Germinal center (tissue), 1 donor: ENCODE measurements at places on chromosomes 13 and 19.
A peak's percentile ranks its signal among the peaks of the same experiment; 100 is the strongest.

- DNase-seq: no peak
These were observed 2.2 kb downstream of the KBTBD6 start for GRCh38 chr13:41130356-41130755.

DNA sequence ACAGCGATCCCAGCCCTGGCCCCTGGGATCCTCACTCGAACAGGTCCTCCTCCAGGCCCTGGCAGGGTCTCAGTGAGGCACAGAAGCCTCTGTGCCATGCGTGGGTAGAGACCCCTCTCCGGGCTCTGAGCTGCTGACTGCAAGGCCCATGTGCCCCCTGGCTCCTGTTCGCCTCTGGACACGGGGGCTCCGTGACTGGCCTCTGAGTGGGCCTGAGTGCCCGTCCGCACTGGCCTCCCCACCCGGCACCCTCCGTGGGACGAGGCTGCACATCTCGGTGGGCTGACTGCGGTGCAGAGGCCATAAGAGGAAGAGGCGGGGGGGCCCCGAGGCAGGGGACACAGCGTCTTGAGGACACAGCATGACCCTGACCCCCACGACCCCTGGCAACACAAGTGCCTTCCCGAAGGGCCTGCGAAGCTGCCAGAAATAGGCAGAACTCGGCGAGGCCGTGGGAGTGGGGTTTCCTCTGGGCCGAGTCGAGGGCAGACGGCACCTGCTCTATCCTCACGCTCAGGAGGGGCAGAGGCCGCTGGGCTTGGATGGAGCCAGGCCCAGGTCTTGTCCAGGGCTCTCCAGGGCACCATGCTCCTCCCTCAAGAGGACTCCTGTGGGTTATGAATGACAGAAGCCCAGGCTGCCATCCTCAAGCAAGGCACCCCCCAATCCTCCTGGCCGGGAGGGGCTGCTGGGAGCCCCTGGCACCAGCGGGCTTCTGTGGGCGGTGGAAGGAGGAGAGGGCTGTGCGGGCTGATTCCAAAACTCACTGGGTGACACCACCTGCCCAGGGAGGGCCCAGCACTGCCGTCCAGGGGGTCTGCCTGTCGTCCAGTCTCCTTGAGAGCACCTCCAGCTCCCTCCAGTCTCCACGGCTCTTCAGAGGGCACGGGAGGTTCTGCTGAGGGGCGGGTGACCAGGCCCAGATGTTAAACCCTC is 52.6 kb downstream of the RASA3 start:
- DNase-seq: no peak

DNA sequence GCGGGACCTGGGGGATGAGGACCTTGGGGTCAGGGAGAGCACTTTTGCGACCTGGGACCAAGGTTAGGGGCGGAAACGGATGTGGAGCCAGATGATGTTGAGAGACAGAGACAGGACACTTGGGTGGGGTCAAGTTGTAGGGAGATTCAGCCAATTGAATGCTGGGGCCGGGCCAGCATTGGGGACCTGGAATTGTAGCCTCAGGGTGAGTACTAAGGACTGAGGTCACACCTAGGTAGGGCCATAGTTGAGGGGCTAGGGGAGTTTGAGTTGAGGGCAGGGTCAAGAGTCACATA is 1.2 kb downstream of the ALKBH7 start:
- DNase-seq: no peak

DNA sequence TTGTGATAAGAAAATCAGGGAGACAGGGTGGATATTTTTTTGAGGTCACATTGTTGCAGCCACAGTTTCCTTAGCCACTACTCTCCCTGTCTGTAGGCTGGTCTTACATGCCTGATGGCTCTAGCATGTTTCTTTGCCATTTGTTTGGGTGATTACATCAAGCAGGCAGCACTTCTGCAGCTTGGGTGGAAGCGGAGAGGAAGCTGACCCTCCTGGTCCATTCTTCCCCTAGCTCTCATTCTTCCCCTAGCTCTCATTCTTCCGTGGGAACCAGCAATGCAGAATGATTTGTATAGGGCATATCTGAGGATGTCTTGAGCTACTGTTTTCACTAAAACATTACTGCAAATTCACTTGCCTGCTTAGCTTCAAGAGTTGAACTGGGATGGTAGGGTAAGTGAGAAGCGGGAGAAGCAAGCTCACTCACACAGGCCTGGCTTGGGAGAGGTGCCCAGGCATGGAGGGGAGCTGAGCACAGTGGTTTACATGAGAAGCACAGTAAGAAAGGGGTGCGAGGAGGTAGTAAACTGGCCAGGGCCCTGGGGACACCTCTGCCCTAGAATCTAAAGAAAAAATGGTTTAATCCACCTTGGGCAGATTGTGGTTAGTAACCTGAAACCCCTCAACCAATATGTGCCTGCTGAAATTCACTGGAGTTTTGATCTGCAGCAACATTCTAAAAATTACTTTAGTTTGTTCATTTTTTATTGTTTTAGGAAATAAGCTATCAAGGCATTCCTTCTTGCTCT is 538.9 kb downstream of the RFC3 start:
- no peak for DNase-seq

DNA sequence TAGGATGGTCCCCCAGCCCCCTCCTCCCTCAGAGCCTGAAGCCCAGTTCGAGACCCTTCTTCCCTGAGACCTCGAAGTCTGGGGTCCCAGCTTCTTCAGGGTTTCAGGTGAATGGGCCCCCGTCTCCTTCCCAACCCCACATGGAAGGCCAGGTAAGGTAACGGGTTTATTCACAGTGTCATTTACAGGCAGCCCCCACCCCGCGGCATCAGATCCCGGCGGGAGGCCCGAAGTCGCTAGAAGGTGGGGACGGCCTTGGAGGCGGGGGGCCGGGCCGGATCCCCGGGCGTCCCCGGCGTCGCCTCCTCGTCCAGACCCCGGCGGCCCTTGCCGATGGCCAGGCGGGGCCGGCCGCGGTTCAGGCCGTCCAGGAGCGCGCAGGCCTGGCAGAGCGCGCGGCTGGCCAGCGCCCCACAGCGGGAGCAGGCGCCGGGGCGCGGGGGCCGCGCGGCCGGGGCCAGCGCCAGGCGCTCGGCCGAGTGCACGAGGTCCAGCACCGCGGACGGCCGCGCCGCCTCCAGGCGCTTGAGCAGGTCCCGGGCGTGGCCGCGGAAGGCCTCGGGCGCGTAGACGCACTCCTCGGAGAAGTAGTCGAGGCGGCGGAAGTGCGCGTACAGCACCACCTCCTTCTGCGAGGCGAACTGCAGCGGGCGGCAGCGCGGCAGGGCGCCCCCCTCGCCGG is 9.7 kb downstream of the CTU1 start:
- no peak for DNase-seq

GRCh38 chr19:16895467-16896145 is 6.8 kb downstream of the F2RL3 start:
- DNase-seq: no peak

DNA sequence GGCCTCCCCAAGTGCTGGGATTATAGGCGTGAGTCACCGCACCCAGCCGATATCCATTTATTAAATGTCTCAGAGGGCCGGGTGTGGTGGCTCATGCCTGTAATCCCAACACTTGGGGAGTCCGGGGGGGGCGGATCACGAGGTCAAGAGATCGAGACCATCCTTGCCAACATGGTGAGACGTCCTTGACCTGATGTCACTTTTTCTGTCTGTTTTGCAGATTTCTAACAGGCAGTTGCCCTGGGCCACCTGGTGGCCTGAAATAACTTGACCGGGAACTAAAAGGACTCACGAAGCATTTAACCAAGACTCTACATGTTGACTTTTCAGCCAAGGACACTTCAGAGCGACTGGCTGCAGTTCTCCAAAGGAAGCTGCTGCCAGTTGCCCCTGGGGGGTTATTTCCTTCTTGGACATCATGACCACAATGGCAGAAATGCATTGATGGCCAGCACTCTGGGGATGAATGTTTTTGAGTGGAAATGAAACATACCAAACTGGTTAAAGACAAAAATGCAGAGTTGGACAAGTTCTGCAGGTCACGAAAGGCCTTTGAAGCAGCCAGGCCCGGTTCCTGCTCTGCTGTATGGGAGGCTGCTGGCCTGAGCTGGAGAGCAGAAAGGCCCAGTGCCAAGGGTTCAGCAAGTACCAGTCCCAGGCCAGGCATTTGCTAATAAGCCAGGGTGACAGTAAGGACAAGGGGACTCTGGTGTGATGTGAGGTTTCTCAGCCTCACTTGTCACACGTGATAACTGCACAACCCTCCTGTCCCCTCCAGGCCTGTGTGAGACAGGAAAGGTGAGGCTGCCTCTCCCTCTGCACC is 8.3 kb downstream of the ZNF837 start:
- no peak for DNase-seq

DNA sequence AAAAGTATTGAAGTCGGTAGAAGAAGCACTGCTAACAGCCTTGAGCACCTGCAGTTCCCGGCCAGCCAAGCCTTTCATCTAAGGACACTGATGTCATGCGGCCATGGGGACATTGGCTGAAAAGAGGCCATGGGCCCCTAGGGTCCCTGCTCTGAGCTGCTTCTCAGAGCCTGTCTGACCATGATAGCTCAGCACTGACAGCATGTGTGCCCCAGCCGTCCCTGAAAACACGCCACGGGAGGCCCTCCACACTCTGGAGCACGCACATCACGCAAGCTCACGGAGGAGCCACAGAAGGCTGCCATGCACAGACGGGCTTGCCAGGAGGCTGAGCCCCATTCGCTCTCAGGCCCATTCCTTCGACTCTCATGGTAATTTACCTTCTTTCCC is 51.8 kb downstream of the MLLT1 start:
- no peak for DNase-seq

GRCh38 chr13:113665597-113666328 is 1.3 kb upstream of the GRK1 start:
- no peak for DNase-seq

GRCh38 chr13:36344886-36345437 is 1.2 kb downstream of the SPART start:
- no peak for DNase-seq

GRCh38 chr13:21814604-21815003 is 143.7 kb downstream of the FGF9 start:
- DNase-seq: no peak

DNA sequence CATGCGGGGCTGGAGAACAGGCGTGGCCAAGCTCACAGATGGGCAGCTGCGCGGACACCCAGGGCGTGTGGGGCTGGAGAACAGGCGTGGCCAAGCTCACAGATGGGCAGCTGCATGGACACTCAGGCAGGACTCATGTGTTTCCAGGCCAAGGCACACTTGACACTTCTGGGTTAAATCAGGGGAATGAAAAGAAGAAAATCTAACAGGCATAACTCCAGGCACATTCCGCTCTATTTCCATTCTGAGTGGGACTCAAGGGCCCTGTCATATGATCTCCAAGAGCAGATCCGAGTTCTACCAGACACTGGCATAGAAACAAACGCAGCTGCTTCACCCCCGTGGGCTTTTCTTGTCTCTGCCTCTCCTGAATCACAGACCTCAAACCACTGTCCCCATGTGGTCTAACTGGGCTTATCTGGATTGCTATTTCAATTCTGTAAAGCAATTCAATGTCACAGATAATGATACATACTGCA is 17.4 kb upstream of the C13orf46 start:
- no peak for DNase-seq

GRCh38 chr13:33123066-33123859 is 107.0 kb downstream of the KL start:
- DNase-seq: no peak

- no peak for DNase-seq
These were observed 73.0 kb downstream of the IPO5 start for GRCh38 chr13:98026457-98026857.

- no peak for DNase-seq
These were observed 12.1 kb upstream of the UPF3A start for GRCh38 chr13:114269281-114269770.

- DNase-seq: peak; percentile 73
These were observed 130.5 kb downstream of the PAN3 start for GRCh38 chr13:28268800-28269223.

DNA sequence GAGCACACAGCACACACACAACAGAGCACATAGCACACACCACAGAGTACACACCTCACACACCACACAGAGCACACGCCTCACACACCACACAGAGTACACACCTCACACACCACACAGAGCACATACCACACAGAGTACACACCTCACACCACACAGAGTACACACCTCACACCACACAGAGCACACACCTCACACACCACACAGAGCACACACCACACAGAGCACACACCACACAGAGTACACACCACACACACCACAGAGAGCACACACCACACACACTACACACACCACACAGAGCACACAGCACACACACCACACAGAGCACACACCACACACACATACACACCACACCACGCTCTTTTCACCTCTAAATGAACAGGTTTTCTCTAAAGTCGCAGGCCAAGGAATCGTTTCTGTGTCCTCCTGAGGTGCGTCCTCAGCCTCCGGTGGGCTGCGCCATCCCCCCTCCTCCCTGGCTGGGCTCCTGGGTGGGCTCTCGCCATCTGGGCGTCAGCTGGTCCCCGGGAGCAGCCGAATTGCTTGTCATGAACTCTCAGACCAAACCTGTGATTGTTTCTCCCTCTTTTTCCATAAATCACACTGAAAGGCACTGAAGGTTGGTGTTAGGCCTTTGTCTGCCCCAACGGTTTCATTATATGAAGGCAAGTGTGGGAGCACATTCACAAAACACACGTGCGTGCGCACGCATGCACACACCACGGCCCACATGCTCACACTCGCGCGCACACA is 37.4 kb downstream of the TMEM255B start:
- no peak for DNase-seq

DNA sequence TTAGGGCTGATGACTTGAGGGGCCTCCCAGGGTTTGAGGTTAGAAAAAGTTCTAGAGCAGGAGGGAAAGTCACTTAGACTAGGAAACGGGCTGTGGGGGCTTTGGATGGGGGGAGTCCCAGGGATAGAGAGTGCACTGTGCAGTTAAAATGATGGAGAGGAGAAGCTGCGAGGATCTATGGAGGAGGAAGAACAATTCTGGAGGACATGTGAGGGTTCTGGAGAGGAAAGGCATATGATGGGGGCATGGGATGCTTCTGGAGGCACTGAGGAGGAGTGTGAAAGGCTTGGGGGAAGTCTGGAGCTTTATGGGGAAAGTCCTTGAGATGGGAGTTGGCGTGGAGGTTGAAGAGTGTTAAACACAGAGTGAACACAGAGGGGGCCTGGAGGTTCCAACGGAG is 2.2 kb downstream of the KCNC3 start:
- no peak for DNase-seq

DNA sequence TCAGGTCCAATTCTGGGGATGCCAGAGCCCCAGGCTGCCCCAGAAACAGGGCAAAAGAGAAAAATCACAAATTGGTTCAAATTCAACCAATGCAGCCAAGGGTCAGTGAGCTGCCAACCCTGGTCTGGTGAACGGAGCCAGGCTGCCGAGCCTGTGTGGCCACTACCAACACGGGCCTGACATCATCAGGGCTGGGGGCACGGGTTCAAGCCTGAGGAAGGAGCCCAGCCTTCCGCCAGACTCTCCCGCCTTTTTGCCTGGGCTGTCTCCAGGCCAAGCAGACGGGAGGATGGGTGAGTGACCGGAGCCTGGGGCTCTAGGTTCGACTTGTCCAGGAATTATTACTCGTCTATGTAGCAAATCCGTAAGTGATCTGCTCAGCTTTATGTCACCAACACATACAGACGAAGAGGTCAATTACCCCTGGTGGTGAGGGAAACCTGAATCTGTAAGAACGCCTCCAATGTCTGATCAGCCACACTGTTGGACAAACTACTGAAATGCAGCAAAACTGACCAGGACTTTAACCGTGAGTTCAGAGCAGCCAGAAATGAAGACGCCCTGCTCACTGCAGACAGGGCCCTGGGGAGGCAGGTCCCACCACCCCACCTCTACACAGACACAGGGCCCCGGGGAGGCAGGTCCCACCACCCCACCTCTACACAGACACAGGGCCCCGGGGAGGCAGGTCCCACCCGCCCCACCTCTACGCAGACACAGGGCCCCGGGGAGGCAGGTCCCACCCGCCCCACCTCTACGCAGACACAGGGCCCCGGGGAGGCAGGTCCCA is 31.8 kb downstream of the RAB20 start:
- DNase-seq: no peak
